ENCODE measurements at places on chromosomes 7 and 10.

GRCh38 chr10:10600004-10600403 lies 417.7 kb upstream of the CELF2 start:
- no peak for DNase-seq

DNA sequence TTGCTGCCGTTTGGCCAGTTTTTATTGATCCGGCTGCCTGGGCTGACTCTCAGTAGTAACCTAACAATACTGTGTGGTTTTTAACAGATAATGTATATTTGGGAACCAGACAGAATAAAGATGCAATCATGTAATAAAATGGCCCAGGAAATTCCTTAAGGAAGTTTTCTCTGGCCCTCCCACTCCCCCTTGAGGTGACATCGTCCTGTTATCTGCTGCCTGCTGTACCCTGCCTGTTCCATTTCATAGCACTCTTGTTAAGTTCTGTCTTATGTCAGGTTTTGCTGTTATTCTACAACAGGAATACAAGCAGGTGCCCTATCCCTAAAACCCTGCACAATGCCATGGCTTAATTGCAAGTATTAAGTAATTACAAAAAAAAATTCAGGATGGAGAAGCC lies 12.5 kb downstream of the ITGB8 start:
- DNase-seq = no peak

GRCh38 chr7:24786306-24786705 lies 29.0 kb upstream of the GSDME start:
- no peak for DNase-seq

GRCh38 chr7:158111049-158111751 lies 476.4 kb downstream of the PTPRN2 start:
- DNase-seq = peak; percentile 96

GRCh38 chr7:96167424-96167823 lies 154.5 kb downstream of the SLC25A13 start:
- DNase-seq = no peak

DNA sequence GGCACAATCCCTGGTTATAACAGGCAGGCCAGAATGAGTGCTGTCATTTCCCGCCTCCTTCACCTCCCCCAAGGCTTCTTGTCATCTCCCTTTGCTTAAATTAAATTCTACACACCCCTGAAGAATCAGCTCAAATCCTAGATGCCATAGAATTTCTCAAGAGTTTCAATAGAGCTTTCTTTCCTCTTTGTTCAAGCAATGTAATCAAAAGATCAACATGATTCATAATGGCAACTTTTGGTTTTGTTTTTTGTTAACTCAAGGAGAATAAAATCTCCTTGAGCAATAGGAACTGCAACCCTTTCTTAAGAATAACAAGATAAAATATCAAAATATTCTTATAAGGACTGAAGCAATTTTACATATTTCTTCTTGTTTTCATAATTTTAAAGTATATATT lies 180.8 kb upstream of the CDK1 start:
- DNase-seq = no peak

DNA sequence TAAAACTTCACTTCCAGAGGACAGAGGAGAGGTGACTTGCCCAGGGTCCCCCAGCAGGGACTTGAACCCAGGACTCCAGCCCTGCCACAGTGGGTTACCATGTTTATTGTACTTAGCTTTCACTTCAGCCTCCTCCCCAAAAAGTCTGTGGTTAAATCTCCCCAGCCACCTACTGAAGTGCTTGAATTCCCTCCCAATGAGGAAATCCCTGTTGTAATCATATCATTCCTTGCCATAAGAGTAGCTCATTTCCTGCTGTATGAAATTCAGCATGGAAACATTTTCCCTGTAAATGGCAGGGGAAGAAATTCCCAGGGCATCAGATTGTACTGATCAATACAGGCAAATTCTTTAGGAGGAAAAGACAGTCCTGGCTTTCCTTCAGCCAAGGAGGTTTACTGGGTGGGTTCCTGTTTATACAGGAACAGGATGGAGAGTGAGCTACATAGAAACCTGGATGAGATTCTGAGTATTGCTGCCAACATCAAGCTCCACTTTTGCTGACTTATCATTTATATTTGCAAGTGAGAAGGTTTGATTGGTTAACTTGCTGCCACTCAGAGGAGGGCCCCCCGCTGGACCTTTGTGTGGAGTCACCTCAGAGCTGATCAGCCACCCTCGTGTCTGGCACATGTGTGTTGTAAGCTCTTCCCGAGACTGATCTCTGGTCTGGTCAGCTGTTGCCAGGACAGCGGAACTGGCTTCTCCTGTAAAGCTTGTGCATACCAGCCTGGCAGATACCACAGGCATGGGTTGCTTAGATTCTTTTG lies 16.4 kb upstream of the PDZD8 start:
- no peak for DNase-seq

GRCh38 chr10:22550732-22551131 lies 163.6 kb downstream of the PIP4K2A start:
- peak; percentile 8 for DNase-seq

- no peak for DNase-seq
Observed at GRCh38 chr7:39317896-39318295, 248.3 kb upstream of the YAE1 start.

GRCh38 chr10:25933653-25934608 lies at the start of gene MYO3A:
MYO3A (plus strand) TSS chr10:25934229; CDS start chr10:25952111, 17,882 bp downstream.
- no peak for DNase-seq

GRCh38 chr10:29590915-29591650 lies 43.7 kb downstream of the SVIL start:
- no peak for DNase-seq

- no peak for DNase-seq
Observed at GRCh38 chr7:137316648-137317353, 26.7 kb downstream of the PTN start.

DNA sequence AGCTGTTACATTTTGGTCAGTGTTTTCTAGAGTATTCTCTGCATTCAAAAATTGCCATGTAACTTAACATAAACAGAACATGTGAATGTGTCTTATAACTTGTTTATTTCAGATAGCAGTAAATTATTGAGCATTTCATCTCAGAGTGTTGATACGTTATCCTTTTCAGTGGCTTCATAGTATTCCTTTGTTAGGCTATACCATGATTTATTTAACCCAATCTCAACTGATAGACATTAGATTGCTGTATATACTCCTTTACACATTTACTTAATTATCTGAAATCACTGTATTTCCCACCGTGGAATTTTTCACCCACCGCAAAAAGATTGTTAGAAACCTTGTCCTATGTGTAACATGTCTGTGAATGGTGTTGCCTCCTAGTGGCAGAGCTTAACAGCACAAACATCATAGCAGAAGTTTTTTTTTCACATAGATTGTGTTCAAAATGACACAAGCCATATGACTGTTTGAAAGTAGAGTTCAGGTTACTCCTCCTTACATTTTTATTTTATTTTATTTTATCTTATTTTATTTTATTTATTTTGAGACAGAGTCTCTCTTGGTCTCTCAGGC lies 21.4 kb downstream of the SLF2 start:
- no peak for DNase-seq

GRCh38 chr7:45682836-45683555 lies 108.8 kb downstream of the ADCY1 start:
- no peak for DNase-seq

GRCh38 chr10:117268907-117269306 lies 28.0 kb downstream of the SLC18A2 start:
- no peak for DNase-seq

GRCh38 chr7:93985101-93985500 lies 19.1 kb downstream of the BET1 start:
- DNase-seq = no peak

DNA sequence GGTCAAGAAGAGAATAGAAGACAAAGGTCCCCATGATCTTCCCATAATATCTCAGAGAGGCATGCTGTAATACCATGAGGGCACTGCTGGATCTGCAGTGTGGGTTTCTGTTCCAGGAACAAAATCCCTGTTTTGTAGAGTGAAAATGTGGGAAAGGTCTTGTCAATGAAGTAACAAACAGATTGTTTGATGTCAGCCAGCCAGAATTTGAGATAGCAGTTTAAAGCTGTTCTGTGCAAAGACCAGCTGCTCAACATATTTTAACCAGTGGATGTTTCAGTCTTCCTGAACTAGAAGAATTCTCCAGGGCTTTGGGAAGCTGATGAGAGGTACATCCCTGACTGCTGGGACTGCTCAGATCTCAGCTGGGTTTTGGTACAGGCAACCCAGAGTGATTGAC lies 1012.5 kb downstream of the DNAJB9 start:
- DNase-seq = no peak

DNA sequence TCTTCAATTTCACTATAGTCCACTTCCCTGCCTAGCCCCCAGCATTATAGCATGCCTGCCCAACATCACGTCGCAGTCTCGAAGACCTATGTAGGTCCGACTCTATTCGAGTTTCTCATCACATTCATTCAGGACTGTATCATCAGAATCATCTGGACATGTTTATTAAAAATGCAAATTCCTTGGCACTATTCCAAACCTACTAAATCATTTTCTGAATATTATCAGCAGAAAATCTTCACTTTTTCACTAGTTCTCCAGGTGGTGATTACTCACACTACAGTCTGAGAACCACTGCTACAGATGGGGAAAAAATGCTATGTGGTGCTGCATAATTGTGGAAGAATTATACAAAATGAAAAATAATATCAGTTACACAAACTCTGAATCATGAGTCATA lies 29.3 kb upstream of the ETV1 start:
- no peak for DNase-seq

DNA sequence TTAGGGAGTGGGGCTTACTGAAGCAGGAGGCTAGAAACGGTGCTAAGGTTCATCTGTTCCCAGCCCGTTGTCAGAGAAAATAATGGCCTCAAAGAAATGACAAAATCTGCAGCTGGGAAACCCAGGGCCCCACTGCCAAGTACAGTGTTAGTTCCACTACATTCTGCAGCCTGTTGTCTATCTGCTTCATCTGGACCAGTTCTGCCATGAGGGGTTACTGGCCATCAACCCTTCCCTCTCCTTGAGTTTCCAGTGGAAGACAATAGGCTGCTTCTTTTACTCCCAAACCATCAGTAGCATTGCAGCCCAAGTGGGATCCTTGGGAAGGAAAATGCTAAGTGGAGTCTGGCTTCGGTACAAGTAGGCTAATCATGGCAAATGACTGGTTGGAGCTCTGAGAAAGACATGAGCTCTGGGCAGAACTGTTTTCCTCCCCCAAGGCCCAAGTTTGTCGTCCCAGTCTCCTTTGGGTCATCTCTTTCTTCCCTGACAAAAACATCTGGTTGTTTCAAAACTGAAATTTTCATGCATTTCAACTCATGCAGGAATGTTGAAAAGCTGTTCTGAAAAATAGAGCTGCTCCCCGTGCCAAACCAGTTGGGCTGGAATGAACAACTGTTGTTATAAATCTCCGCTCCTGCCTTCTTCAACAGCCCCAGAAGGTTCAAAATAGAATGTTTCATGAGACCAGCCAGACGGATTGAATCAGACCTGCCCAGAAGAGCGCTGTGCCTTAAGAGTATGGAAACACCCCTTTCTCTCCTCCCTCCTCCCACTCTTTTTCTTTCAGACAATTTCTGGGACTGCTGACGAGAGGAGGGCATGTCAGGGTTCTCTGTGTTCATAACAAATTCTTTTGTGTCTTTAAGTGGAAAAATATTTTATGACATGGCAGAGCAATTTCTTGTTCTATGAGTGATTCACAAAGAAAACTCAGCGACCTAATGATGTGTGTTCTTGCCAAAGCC lies 116.6 kb downstream of the RAB18 start:
- DNase-seq = no peak

- DNase-seq = no peak
Observed at GRCh38 chr7:77315182-77315591, 101.0 kb downstream of the GSAP start.

DNA sequence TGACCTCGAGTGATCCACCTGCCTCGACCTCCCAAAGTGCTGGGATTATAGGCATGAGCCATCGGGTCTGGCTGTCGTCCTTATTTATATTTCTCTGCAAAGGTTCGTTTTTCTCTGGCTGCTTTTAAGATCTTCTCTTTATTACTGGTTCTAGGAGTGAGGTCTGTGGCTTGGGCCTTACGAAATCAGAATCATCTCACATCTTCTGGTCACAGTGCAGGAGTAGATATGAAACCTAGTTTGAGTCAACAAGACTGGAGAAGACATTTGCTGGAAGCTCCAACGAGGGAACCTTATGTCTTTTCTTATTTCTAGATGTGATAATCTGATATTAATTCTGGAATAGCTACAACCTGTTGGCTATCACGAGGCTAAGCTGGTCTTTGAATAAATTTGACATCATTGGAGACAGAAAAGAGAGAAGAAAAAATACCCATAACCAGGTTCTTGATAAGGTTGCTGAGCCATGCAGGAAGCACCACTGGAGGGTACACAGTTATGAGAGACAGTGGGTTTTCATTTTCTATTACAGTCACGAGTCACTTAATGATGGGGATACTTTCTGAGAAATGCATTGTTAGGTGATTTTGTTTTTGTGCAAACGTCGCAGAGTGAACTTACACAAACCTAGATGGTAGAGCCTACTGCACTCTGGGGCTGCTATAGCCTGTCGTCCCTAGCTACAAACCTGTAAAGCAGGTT lies 25.6 kb upstream of the IL15RA start:
- no peak for DNase-seq

DNA sequence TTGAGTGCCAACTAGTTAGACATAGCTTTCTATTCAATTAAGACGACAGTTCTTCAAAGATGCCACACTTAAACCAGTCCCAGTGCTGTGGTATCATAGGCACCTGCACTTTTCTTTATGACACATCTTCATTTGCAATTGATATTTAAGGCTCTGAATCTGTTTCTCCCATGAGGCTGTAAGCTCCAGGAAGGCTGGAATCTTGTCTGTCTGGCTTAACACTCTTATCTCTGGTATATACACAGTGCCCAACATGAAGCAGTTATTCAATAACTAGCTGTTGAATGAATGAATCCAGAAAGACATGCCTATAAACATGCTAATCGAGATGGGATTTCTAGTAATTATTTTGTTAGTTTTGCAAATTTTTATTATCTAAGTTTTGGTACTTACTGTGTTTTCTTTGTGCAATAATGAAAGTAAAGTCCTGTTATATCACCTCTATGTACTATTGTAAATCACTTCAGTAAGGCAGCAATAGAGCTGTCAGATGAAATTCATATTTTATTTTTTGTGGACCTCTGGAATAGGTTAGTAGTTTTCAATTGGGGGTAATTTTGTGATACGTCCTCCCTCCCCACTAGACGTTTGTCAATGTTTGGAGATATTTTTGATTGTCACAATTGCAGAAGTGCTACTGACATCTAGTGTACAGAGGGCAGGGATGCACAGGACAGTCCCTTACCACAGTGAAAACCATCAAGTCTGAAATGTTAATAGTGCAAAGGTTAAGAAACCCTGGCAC lies 51.3 kb upstream of the STEAP4 start:
- peak; percentile 52 for DNase-seq

DNA sequence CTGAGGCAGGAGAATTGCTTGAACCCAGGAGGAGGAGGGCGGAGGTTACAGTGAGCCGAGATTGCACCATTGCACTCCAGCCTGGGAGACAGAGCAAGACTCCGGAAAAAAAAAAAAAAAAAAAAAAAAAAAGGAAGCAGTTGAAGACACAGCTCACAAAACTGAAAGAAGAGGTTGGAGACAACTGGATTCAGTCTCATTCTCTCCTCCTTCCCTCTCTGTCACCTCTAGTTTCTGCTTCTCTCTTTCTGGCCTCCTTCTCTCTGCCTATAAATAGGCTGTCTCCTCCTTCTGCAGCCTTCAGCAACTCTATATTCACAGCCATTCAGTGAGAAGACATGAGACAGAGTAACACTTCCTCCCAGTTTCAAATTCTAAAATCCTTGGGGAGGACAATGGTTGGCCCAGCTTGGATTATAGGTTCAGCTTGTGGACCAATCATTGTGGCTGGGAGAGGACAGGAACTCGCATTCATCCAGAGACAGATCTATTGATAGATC lies 125.6 kb upstream of the HABP2 start:
- no peak for DNase-seq

GRCh38 chr7:77667459-77668086 lies 28.7 kb upstream of the RSBN1L start:
- no peak for DNase-seq

GRCh38 chr7:124761164-124761715 lies 4.4 kb downstream of the GPR37 start:
- DNase-seq = no peak
